Large intestine (tissue), 12 donors: ENCODE measurements at places on chromosomes 1 and 21. TPM values are rescaled to one million over a fixed set of nuclear protein-coding genes. Genes with fewer than 3 reads are reported as not detected.

The GBP1 gene
- 39.3 TPM for polyA plus RNA-seq

DNA sequence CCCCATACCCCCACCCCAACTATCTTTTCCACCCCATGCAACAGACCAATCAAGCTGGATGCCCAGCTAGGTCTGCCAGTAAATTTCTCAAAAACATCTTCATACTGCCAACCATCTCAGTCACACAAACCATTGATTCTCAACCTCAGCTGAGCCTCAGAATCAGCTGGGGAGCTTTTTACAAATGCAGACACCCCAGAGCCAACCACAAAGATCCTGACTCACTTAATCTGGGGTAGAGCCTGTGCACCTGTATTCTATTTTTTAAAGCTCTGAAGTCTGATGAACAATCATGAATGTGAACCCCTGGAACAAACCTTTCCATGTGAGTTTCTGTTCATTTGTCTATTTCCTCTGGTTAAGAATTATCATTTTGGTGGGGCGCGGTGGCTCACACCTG, 66.0 kb downstream of the ZNF281 start:
- no peaks in the 10 kb centered on the region for H3K27me3 ChIP-seq
- H3K4me3 ChIP-seq = no peak overlapping the region
- DNase-seq = no peak
- H3K4me1 ChIP-seq = no peaks in the 10 kb centered on the region
- no peaks in the 10 kb centered on the region for H3K36me3 ChIP-seq

DNA sequence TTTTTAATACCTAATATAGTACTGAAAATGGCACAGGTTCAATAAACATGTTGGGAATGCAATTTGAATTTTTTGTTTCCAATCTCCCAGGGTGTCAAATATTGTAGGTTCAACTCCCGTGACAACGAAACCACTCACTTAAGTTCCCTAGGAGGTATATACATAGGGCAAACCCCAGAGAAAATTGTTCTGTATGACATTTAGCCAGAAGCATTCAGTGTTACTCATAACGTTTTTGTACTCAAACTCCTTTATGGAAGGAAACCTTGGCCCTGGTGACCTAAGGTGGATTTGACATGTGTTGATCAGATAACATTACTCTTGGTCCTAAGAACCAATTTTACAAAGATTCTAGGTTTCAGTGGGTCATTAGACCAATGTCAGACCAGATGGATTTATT, 110.6 kb downstream of the USP25 start:
- no peaks in the 10 kb centered on the region for H3K27me3 ChIP-seq
- peaks cover 6% of the 10 kb centered on the region for H3K4me1 ChIP-seq
- no peak overlapping the region for H3K27ac ChIP-seq
- DNase-seq = no peak

The CNKSR1 gene
- polyA plus RNA-seq = 109 TPM

The NRDC gene
- polyA plus RNA-seq = 97.3 TPM
